Tibial artery (tissue), 4 donors: ENCODE measurements at places on chromosomes 12 and 14.

DNA sequence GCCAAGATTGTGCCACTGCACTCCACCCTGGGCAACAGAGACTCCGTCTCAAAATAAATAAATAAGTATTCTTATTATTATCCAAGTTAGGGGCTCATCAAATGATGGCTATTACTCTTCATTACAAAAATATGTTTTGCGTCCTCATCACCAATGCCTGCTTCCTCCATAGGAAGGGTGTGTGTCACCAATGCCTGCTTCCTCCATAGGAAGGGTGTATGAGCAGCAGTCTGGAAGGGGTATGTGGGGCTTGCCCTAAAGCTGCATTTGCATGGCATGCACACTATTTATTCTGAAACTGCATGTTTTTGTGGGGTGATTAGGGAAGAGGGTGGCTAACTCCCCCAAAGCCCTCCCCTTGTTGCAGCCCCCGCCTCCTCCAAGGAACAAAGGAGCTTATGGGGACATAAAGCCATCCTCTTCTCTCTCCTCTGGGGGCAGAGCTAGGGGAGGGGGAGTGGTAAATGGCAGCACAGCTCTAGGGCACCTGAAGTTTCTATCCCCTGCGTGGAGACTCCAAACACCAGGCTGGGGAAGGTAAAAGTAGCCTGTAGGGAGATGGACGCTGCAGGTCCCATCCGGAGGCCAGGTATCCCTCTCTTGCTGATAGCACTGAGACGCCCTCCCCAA, 1.3 kb downstream of the CAMKK2 start:
- DNase-seq, result no peak

DNA sequence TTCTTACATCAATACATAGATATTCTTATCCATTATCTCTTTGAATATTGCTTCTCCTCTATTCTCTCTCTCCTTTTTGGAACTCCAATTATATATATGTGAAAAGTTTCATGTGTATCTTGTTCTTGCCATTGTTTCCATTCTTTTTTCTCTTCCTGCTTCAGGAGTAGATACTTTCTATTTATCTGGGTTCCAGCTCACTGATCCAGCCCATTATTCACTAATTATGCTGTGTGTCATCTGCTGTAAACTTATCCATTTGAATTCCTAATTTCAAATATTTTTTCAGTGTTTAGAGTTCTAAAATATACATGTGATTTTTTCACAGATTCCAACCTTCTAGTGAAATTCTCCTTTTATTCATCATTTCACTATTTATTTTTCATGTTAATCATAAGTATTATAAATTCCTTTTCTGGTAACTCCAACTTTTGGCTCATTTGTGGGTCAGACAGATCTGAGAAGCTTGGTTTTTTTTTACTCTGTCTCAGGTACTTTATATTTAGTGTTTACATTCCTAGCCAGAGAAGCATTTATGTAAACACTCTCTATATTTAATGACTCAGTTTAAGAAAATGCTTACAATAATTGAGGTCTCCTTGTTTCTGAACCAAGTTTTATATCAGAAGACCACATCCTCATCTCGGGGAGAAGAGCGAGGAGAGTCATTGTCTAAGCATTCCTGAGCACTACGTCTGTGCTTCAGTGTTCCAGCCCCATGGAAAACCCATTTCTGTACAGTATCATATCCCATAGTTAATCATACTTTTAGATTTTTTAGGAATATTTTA, 15.9 kb upstream of the AMIGO2 start:
- DNase-seq, result no peak

DNA sequence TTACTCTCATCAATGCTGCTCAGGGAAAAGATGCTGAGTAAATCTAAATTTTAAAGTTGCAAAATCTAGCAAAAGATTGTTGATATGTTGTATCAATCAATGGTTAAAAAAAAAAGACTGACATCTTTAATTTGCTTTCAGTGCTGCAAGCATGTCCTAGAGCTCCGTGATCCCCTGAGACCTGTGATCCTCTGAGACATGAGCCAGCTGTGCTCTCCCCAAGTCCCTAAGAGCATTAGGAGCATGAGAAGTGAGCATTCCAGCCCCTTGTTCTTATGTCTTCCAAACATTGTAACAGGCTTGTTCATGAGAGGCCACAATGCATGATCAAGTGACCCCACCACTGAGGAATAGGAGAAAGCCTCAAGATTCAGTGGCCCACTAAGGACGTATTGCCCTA, 116.6 kb downstream of the DAD1 start:
- DNase-seq, result no peak

DNA sequence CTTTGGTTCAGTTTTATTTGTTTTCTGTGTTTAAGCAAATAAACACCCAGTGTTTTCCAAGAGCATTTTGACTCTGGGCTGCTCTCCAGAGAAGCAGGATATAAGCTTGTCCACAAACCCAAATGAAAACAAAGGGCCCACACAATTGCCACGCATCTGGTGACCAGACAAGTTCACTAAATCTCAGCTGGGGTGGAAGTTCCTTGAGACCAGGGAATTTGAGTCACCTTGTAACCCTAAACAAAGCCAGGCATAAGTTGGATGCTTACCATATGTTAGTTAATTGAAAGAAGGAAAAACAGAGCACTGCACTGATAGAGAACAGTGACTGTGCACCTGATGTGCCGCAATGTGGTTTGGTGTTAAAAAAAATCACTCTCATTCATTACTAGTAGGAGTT, 1.6 kb upstream of the TXNRD1 start:
- no peak for DNase-seq

GRCh38 chr12:110001596-110001995, 2.4 kb downstream of the ANKRD13A start:
- DNase-seq, result no peak

- DNase-seq, result no peak
Observed at GRCh38 chr12:53501615-53502181, 615 bp downstream of the TARBP2 start.

- no peak for DNase-seq
Observed at GRCh38 chr12:110600254-110600653, 13.7 kb upstream of the TCTN1 start.

DNA sequence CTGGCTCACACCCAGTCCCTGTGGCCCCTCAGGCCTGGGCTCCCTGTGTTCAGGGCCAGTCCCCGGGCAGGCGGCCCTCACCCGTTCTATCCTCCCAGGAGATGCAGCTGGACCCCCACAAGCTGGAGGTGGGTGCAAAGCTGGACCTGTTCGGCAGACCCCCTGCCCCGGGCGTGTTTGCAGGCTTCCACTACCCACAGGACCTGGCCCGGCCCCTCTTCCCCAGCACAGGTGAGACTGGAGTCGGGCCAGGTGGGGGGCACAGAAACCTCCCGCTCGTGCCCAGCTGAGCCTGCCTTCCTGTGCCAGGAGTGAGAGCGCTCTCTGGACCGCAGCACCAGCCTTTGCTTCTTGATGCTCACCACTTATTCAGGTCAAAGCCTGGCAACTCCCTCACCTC, 33.7 kb downstream of the LRCOL1 start:
- DNase-seq, result no peak

GRCh38 chr14:92556863-92557543, 43.4 kb downstream of the RIN3 start:
- DNase-seq, result no peak

DNA sequence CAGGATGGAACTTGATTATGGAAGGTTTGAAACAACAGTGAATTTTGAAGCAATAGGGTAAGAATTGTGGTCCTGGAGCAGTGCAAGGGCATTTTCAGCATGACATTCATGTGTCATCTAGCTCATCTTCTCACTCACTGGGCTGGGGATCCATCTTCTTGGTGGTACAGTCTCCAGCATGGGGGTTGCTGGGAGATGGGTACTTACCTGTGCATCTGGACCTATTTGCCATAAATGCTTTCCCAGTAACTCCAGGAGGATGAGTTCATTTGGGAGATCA, 7.2 kb downstream of the HSP90AA1 start:
- no peak for DNase-seq

GRCh38 chr12:10739157-10740118, 16.3 kb upstream of the YBX3 start:
- no peak for DNase-seq

DNA sequence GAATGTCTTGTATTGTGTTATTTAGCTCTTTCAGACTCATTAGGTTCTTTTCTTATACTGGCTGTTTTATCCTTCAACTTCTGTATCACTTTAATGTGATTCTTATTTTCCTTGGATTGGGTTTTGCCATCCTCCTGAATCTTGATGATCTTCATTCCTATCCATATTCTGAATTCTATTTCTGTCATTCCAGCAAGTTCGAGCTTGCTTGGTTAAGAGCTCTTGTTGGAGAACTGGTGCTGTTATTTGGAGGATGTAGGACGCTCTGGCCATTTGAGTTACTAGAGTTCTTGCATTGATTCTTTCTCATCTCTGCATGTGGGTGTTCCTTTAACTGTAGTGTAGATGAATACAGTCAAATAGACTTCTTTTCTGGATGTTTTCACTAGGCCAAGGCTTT, 142.3 kb upstream of the SLC38A2 start:
- no peak for DNase-seq

DNA sequence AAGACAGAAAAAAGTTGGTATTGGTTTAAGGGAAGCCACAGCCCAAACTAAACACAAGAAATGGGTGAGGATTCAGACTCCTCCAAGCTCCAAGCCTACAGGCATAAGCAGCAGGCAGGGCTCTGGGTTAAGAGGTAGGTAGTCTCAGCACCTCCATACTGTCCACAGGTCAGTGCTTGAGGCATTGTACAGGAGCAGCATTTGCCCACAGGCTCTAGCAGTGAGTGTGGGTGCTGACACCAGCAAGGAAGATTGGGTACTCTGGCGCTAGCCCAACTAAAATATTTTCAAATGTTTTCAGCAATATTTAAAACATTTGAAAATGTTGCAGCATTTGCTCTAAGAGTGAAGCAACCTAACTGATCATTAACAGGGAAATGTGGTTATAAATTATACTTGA, 33.1 kb downstream of the FERMT2 start:
- no peak for DNase-seq

GRCh38 chr12:93943780-93944179, 204.6 kb upstream of the PLXNC1 start:
- peak; percentile 70 for DNase-seq

GRCh38 chr12:3560295-3560620, 69.3 kb downstream of the PRMT8 start:
- no peak for DNase-seq

DNA sequence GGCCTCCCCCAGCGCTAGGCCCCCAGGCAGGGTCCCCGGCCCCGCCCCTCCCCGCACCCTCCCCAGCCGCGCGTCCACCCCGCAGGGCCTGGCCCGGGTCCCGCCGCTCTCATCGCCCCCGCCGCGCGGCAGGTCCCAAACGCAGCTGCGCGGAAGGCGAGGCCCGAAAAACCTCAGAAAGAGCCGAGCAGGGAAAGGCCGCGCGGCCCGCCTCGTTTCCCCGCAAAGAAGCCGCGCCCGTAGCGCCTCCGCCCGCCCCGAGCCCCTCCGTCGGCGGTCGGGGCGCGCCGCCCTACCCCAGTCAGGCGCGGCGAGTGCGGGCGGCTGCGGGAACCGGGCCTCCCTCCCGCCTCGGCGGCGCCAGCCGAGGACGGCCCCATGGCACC, 324 bp downstream of the POLE start:
- DNase-seq, result no peak

DNA sequence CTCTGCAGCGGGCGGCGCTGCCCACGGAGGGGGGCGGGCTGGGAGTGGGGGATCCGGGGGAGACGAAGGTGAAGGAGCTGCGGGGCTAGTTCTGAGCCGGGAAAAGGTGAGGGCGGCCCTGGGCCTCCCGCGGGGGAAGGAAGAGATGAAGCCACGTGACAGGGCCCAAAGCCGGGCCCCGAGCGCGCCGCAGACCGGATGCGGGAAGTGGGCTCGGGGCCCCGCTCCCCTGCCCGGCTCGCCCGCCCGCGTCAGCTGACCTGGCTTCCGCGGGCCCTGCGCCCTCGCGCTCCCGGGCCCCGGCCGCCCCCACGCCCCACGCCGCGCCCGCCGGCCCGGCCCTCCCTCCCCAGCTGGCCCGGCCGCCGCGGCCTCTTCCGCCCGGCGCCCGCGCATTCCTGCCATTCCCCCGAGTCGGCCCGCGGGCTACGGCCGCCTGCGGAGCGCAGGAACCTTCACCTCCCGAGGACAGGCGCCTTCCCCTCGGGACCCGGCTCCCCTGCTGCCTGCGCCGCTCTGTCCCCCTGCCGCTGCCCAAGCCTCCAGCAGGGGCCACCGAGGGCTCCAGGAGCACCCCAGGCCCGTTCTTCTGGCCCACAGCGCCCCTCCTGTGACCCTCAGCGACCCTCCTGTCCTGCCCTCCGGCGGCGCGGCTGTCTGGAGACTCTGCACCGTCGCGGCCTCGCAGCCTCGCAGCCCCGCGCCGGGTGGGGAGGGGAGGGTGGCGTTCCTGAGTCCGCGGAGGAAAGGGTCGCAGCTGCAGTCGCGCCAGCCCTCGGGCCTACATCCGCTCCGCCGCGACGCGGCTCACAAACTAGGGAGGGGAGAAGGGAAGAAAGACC, 20.4 kb downstream of the NINJ2 start:
- DNase-seq, result peak; percentile 62

DNA sequence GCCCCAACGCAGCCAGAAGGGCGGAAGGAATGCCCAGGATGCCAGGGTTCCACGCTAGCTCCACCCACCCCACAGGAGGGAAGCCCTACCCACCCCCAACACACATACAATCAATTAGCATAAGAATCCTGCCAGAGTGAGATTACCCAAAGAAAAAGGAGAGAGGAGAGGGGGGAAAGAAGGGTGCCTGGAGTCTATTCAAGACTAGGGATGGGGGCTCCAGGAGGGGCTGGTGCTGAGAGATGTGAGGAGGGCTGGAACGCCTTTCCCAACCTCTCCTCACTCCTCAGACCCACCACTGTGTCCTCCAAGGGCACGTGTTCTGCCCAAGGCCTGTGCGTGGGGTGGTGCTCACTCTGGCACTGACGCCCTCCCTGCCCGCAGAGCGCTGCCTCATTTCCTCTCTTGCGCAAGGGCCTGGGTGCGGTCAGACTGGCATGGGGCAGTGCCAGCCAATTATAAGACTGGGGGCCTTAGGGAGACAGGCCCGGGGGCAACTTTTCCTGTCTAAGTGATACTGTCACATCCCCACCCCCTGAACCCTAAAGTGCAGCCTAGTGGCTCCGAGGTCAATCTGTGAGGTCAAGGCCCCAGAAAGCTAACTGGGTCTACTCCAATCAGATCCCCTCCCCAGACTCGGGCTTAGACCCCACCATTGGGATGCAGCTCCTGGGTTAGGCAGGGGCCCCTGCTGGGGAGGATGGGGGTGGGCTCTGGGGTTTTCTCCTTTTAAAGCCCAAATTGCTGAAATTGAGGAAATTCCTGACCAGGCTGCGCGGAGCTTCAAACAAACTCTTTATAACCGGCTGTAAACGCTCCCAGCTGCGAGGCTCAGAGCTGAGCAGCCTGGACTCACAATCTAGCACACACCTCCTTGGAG, 10.2 kb upstream of the ITGB7 start:
- DNase-seq, result no peak

- DNase-seq, result peak; percentile 15
Observed at GRCh38 chr12:109762071-109762672, 48.5 kb downstream of the FAM222A start.

- DNase-seq, result no peak
Observed at GRCh38 chr14:99194136-99194535, 77.9 kb downstream of the BCL11B start.

GRCh38 chr12:22431693-22432251, 97.3 kb upstream of the ST8SIA1 start:
- no peak for DNase-seq

- DNase-seq, result no peak
Observed at GRCh38 chr12:5690240-5690639, 254.8 kb downstream of the ANO2 start.
